Tibial nerve (tissue), 4 donors: ENCODE measurements at places on chromosomes 5 and 9. TPM values are rescaled to one million over a fixed set of nuclear protein-coding genes. Genes with fewer than 3 reads are reported as not detected.

The ZNF883 gene
- 0.98 TPM for total RNA-seq

The F12 gene
- total RNA-seq = not detected

DNA sequence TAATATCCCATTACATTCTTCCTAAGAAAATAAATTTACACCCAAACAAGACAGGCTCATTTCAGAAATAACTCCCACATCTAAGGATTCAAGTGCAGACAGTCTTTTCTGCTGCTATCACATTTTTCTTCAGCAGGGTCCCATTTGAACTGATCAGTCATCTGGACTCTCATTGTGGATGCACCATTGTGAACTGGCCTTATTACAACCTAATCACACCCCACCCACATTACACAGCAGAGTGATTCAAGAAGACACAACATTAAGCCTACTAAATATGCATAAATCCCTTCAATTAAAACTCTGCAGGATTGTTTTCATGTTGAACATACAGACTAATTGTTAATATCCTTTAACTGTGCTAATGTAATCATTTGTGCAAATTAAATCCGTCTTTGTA is 146.2 kb downstream of the CDH12 start:
- DNase-seq = no peak

GRCh38 chr5:59473611-59474010 is 419.9 kb downstream of the PDE4D start:
- DNase-seq = no peak

- DNase-seq = no peak
Observed at GRCh38 chr5:5780253-5780652, 357.8 kb downstream of the ICE1 start.

- DNase-seq = no peak
Observed at GRCh38 chr9:24439456-24439855, 106.2 kb downstream of the IZUMO3 start.

- DNase-seq = no peak
Observed at GRCh38 chr5:145840458-145841132, 5.5 kb upstream of the PRELID2 start.

- DNase-seq = no peak
Observed at GRCh38 chr9:99634186-99634585, 187.5 kb upstream of the NR4A3 start.
